ENCODE measurements at places on chromosomes 4 and X.

- ATAC-seq = no peak
Measured at GRCh38 chr4:114874321-114874720, 239.1 kb downstream of the NDST4 start.

DNA sequence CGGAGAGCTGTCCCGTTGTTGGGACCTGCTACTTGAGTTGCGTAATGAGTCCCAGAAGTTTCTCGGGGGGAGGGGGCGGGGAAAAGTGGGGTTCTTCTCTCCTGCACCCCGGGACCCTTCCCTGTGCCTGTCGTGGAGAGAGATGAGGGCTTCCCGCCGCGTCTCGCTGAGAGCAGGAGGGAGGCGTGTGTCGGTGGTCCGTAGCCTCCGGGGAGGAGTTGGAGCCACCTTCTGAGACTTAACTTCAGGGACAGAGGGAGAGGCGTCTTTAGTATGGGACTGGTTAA is 698 bp downstream of the AFF1 start:
- no peak for ATAC-seq

DNA sequence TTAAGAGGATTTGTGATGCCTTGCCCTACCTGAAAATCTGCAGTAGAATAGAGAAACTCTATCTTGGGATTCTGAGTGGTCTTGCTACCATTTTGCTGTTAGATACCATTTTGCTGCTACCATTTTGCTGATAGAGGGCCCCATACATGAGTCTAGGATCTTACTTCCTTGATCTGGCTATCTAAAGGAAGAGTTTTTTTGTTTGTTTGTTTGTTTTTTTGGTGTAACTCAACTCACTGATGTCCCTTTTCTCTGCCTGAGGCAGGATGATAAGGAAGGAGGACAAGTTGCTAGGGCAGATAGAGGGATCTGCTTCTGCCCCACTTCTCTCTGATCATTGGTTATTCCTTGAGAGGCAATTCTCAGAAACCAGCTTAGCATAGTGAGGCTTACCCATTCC is 31.0 kb downstream of the XK start:
- no peak for ATAC-seq

GRCh38 chrX:30153881-30154260 is 61.5 kb upstream of the MAGEB2 start:
- no peak for ATAC-seq

- ATAC-seq = no peak
Measured at GRCh38 chr4:148800940-148801339, 358.7 kb upstream of the NR3C2 start.

Data from stimulated activated memory B cell treated with anti-CD40 and anti-IgM and Interleukin-4, amounts not matched to agents 10 μg/mL and 1 μg/mL and 100 μg/mL, for 72 hours (primary cell).